ENCODE measurements at places on chromosomes 2 and 18.

DNA sequence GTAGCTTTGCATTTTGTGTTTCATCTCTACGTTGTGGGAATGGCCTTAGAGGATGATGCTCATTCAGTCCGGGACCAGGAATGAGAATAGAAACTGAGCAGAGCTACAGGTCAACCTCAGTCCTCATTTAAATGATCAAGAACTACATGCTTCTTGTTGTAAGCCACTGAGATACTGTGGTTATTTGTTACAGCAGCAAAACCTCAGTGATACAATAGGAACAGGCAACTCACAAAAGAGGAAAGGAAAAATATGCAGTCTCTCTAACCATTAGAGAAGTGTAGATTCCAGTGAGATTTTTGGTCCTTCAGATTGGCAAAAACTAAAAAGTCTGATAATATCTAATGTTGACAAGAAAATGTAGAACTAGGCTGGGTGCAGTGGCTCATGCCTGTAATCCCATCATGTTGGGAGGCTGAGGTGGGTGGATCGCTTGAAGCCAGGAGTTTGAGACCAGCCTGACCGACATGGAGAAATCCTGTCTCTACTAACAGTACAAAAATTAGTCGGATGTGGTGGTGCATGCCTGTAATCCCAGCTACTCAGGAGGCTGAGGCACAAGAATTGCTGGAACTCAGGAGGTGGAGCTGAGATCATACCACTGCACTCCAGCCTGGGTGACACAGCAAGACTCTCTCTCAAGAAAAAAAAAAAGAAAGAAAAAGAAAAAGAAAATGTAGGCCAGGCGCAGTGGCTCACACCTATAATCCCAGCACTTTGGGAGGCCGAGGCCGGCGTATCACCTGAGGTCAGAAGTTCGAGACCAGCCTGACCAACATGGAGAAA is 13.3 kb downstream of the CHCHD5 start:
- no peak for DNase-seq

DNA sequence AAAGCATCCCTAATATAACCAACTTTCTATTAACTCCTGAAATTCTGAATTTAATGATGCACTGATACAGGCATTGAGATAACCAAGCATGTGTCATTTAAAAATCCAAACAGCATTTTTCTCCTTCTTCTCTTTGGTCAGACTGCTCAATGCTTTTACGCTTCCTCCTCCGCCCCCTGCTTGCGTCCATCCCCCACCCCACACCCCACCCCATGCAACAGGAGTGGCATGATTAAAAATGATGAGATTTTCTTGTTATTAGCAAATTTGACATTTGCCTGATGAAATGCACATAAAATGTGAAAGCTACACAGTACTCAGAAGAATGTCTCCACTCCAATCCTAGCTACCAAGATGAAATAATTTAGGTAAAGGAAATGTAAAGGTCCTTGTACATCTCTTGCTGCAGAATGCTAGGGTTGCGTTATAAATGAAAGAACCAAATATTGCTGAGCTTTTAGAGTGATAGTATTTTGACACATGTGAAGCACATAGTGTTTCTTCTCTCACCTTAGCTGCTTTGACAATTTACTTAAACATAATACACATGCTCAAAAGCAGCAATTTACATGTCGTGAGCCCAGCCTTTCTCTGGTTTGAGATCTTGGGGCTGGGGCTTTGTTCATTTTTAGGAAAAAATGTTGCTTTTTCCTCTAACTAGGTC is 263.8 kb downstream of the MEIS1 start:
- no peak for DNase-seq

DNA sequence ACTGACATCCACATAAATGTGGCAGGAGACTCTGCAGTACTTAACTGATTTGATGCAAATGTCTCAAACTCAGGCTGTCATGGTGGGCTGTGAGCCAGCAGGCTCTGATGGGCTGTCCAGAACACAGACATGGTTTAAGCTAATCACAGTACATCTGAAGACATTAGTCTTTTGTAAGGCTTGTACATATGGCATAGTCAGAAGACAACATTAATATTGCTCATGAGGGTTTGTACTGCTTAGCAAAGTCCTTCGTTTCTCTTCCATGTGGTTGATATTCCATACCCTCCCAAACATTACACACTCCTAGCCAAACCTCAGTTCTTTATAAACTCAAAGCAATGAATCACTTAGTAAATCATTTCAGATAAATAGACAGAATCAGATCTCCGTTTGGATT is 330.6 kb downstream of the RND3 start:
- DNase-seq, result no peak

GRCh38 chr18:25175558-25176517 is 176.1 kb downstream of the ZNF521 start:
- no peak for DNase-seq

DNA sequence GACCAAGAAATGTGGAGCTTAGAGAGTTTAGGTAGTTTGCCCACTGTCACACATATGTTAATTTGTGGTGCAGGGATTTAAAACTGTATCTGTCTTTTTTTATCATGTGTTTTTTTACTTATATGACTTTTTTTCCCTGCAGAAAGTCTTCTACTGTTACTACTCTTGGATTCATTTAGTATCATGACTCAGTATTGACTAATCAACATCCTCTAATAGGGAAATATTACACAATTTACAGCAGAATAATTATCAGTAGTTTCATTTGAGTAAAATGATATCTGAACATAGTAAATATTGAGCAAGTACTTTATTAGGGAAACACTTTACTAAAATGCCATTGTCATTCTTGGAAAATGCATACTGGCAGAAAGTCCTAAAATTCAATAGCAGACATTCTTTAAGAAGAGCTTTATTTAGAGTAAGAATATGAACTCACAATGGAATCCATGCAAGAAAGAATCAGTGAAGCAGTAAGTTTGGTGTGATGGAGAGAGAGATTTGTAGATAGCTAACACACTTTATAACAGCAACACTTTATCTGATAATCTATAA is 425.9 kb upstream of the SLC8A1 start:
- no peak for DNase-seq

- DNase-seq, result no peak
Observed at GRCh38 chr2:105852066-105852465, 107.4 kb downstream of the NCK2 start.

DNA sequence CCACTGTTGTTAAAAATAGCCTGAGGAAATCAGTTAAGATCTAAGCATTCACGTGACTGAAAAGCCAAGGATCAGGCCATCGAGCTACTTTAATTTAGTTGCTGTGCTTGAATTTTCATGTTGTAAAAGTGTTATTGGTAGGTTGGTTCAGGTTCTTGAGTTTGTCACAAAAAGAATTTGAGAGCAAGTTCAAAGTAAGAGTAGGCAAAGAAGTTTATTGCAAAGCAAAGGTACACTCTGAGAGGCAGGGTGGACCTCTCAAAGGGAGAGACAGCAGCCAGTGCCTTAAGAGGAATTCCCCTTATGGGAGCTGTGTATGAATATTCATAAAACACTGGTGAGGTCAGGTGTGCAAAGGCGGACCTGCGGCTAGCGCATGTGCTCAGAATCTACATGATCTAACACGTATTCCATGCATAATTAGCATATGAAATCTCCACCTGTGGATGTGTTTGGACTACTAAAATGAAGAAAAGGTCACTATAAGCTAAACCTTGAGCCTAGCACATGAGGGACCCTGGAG is 236.5 kb downstream of the NDUFA10 start:
- no peak for DNase-seq

DNA sequence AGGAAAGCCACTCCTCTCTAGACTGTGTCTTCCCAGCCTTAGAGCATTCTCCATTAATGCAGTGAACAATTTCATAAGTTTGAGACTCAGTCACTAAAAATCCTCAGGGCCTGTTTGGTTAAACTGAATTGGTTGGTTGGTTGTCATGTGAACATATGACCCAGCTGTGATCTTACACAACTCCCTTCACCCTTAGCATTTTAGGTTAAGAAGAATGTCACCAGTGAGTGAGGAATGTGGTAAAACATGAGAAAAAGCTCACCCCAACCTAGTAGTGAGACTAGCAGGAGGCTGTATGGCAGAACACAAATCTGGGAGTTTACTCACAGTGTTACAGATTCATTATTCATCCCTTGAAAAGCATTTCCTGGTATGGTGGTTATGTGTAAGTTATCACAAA is 32.4 kb downstream of the LHCGR start:
- DNase-seq, result no peak

Data from femur (tissue), 1 donor.